ENCODE measurements at places on chromosomes 16 and 17.

DNA sequence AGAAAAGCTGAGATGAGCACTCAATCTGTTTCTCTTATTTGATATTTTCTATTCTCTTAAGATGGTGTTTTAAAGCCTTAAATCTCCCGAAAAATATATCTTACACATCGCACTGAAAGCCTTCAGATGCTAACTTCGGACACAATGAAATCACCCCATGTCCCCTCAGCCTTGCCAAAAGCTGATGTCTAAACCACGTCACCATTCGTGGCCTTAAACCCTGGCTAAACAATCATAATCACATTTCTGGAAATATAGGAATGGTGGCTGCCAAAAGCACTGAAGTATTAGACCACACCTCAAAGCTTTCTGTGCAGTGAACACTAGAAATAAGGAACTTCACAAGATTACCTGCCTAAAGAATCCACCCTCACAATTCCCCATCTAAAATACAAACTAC lies 402.7 kb downstream of the SOX9 start:
- DNase-seq: no peak

- DNase-seq: no peak
Observed at GRCh38 chr16:59540621-59541020, 806.5 kb upstream of the GOT2 start.

DNA sequence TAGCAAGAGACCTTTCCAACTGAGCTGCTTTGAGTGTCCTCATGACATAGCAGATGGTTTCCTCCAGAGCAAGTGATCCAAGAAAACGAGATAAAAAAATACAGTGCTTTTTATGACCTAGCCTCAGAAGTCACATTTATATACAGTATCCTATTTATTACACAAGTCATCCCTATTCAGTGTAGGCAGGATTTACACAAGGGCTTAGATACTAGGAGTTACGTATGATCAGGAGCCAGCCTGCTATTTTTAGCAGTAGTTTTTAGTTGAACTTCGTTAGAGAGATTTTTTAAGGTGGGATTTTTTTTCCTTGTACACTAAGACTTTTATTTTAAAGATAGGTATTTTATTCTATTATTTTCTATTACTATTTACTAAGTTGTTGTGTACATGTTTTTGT lies 58.4 kb downstream of the PHKB start:
- DNase-seq: no peak

GRCh38 chr17:78174346-78174869 lies 6.0 kb downstream of the SYNGR2 start:
- no peak for DNase-seq

GRCh38 chr17:66850692-66851091 lies 15.8 kb downstream of the CACNG5 start:
- DNase-seq: no peak

DNA sequence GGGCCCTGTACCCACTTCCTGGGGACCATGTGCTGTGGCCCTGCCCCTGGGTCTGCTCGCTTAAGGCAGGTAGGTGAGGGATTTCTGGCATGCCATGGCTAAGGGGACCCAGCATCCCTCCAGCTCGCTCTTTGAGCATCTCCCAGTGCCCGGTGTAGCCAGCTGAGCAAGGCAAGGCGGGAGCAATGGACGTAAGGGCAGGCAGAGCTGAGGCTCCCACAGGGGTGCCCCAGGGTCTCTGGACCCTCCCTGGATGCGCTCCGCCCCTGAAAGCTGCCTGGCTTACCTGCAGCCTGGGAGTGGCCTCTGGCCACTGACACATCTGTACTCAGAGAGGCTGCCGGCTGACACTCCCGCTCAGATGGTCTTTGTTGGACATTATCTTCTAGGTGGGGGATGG lies 189.9 kb downstream of the IRF8 start:
- no peak for DNase-seq

GRCh38 chr17:75785016-75785890 lies 647 bp downstream of the UNK start:
- peak; percentile 91 for DNase-seq

DNA sequence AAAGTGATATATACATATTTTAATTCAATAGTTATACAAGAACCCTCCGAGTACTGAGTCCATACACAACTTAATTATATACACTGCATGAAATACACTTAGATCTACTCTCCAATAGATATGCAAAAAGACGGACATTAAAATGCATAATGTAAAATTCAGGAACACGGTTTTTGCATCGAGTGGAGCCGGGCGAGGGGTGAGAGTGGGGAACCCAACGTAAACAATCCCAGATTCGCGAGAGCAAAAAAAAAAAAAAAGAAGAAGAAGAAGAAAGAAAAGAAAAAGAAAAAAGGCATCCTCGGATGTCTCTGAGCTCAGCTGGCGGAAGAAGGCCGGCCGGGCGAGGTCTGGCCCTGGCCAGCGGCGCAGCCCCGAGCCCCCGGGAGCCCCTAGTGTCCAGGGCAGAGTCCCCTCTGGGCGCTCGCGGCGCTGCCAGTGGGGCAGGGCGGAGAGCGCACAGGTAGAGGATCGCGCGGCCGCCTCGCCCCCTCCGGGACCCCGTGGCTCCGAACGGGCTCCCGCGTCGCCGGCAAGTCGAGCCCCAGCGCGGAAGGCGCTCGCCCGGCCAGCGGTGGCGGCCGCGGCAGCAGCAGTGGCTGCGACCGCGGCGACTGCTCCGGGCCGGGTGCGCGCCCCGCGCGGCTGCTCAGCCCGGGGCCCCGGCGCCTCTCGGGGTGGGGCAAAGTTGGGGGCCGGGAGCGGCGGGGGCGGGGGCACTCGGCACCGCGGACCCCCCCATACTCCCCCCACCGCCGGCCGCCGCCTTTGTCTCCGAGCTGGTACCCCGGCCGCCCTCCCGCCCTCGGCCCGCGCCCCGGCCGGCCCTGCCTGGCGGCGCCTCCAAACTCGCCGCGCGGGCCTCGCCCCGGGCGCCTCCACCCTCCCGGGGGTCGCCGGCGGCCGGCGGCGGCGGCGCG lies 9.6 kb upstream of the ZFHX3 start:
- DNase-seq: no peak

DNA sequence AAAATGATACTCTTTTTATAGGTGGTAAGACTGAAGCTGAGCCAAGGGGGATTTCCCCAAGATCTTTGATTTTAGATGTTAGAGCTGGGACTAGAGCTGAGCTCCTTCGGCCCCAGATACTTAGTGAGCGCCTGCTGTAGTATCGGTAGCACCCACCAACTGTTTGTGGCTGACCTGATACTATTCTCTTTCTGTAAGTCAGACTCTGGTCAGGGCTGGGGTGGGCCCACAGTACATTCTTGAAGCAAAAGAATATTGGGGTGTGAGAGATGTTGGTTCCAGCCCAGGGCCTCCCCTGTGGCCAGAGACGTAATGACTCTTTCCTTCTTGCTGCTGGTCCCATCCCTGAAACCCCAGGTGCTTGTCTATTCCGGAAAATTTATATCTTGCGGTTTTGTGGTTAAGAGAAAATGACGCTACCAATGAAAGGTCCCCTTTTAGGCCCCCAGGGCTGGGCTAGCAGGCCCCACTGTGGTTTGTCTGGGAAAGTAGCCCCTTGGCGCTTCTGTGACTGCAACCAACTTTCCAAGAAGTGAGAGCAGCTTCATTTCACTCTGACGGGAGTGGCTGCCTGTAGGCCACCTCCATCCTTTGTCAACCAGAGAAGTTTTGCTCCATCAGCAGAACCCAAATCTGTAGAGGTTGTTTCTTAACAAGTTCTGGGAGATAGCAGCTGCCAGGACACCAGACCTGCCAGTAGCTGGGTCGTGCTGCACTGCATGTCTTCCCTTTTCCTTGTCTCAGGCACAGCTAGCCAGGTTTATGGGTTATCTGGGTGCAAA lies 86.4 kb upstream of the LGALS9 start:
- peak; percentile 47 for DNase-seq

DNA sequence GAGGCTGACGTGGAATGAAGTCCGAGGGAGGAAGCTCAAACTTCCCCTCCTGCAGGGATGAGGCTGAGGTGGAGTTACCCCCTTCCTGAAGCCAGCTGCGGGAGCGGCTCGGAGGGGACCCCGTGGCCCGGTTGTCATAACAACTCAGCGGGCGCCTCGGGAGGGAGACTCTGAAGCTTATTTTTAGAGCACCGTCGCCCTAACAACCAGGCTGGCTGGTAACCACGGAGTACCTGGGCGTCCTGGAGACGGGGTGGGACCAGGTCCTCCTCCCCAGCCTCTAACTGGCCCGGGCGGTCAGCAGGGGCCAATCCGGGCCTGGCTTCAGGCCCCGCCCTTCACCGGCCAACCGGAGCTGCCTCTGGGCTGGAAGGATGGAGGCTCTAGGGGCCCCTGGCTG lies 27.7 kb downstream of the NECAB2 start:
- DNase-seq: no peak

GRCh38 chr17:65544672-65545071 lies 16.8 kb downstream of the AXIN2 start:
- DNase-seq: no peak

- no peak for DNase-seq
Observed at GRCh38 chr17:50161911-50162288, 3.9 kb upstream of the SGCA start.

DNA sequence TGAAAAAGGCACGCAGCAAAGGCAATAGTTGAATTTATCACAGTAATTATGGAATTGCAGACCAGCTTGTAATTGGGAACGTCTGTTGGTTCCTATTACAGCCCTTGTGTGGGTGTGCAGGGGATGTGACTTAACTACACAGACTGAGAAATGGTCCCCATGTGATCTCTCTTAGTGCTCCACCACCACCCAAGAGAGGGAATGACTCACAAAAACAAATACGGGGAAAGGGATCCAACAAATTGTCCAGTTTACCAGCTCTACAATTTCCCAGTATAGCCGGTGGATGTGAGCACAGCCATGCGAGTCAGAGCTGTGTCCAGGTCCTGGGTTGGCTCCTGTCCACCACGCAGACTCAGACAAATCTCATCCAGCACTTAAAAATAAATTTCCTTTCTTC lies 337.9 kb downstream of the GRIN2A start:
- no peak for DNase-seq

DNA sequence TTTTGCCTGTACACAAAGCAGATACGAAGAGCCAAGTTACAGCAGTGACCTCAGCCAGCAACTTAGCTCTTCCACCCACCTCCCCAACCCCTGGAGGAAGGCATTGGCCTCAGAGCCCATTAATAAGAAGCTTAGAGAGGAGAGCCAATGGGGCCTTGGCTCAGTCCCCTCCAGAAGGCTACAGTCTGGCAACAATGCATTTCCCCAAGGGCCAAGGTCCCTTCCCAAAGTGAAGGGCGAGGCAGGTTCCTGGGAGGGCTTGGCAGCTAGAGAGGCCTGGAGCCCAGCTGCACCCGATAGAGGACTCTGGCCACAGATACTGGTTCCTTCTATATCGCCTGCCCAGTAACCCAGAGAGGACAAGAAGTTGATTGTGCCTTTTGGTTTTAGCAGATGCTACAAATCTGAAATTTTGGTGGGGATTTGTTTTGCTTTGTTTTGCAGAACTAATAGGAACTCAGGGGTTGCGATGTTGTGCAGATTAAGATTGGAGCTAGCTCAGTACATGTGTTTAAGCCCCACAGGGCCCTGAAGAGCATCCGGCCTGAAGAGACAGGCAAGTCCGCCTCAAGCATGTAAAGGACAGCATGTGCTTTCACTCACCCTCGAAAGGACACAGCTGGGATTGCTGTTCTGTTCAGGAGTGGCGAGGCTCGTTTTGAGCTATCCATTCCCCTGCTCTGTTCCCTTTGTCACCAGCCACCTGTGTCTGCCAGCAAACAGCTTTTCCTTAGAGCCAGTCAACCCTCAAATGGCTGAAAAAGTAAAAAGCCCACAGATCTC lies 12.0 kb upstream of the PNPO start:
- no peak for DNase-seq

DNA sequence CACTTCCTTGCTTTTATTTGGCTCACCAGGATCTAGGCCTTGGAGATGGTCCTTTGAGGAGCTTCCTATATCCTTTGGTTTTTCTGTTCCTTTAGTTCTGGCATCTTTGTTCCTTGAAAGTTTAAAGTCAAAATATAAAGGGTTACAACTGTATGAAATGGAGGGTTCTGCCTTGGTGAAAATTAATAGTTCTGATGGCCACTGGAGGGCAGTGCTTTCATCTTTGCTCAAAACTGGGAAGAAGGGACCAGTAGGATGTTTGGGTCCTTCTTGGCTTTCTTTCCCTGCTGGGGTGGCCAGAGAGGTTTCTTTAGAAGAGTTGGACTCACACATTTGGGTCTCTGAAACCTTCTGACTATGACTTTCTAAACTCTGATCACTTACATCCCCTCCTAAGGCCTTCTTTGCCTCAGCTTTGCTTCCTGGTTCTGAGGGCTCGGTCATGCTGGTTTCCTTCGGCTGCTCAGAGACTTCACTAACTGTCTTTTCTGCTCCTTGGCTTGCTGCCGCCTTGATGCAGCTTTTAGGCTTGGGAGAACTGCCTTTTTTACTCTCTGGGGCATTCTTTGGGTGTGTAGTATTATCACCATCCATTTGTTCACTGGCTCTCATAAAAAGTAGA lies 10.9 kb upstream of the ITGA2B start:
- no peak for DNase-seq

GRCh38 chr16:47262938-47263337 lies 119.2 kb upstream of the NETO2 start:
- DNase-seq: no peak

GRCh38 chr17:19317359-19318095 lies 45.0 kb downstream of the B9D1 start:
- no peak for DNase-seq

DNA sequence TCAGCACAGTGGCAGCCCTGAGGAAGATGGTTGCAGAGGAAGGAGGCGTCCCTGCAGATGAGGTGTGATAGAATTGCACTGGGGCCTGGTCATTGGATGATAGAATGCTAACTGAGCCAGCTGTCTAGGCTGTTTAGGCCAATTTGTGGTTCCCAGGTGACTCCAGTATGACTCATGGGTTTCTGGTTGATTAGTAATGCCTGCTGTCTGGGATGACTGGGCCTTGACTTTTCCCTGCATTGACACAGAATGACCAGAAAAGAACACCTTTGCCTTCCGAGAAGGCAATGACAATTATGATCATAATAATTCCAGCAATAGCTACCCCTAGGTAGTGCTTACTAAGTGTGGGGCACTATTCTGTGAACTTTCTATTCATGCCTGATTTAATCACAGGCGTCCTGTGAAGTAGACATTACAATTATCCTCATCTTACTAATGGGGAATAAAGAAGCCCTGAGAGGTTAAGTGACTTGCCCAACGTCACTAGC lies 31.5 kb downstream of the USP43 start:
- no peak for DNase-seq

DNA sequence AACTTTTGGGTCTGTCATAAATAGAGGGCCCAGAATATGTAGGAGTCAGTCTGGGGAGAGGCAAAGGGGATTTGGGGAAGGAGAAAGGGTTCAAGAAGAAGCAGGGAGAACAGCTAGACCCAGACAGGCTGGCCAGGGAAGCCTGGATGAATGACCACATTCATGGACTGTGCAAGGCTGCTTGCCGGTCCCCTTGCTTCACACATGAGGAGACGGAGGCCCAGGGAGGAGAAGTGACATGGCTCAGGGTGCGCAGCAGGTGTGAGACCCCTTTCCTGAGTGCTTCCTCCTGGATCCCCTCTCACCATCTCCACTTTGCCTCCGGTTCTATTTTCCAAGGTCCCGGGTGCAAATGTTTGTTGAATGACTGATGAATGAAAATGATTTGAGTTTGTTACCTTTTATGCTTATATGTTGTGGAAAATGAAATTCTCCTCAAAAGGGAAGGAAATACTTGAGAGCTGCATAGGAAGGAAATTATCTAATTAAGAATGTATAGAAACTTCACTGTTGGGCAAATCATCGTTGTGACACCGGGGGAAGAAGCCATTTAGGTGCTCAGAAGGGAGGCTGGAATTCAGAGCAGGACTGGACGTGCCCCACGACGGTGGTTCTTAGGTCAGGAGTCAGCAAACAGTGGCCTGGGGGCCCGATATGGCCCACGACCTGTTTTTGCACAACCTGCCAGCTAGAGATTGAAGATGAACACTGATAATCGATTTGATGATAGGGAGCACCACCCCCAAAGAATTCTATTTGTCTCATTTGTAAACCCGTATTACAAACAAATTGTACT lies 559 bp downstream of the ITGAM start:
- no peak for DNase-seq
